Cortex of kidney (tissue), 1 donor: ENCODE measurements at places on chromosomes 6 and 20.

DNA sequence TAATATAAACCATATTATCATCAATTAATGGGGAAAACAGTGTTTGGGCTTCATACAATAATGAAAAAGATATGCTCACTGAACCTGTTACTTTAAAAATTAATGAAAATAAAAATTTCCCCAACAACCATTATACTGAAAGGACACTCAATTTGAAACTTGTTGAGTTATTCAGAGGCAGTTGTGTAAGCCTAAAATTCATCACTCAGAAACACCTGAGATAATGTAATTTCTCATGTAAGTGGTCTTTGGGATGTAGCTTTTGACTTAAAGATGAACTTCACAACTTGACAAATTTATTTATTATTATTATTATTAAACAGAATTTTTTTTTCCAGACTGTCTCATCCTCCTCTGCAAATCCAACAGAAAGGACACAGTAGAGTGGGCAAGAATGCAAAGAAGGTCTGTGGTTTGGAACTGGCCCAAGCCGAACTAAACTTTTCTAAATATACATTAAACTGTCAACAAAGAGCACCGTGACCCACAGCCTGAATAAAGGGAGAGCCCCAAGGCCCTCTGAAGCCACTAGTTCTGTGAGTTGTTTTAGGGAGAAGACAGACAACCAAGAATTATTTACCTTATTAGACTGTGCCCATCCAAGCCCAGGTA lies 32.2 kb upstream of the HEY2 start:
- no peak for DNase-seq

- DNase-seq: no peak
Measured at GRCh38 chr6:138109042-138109997, 2.1 kb upstream of the PERP start.

GRCh38 chr20:63890616-63891015 lies 4.3 kb upstream of the DNAJC5 start:
- DNase-seq: no peak

- DNase-seq: no peak
Measured at GRCh38 chr6:41642090-41642959, 4.1 kb downstream of the MDFI start.

DNA sequence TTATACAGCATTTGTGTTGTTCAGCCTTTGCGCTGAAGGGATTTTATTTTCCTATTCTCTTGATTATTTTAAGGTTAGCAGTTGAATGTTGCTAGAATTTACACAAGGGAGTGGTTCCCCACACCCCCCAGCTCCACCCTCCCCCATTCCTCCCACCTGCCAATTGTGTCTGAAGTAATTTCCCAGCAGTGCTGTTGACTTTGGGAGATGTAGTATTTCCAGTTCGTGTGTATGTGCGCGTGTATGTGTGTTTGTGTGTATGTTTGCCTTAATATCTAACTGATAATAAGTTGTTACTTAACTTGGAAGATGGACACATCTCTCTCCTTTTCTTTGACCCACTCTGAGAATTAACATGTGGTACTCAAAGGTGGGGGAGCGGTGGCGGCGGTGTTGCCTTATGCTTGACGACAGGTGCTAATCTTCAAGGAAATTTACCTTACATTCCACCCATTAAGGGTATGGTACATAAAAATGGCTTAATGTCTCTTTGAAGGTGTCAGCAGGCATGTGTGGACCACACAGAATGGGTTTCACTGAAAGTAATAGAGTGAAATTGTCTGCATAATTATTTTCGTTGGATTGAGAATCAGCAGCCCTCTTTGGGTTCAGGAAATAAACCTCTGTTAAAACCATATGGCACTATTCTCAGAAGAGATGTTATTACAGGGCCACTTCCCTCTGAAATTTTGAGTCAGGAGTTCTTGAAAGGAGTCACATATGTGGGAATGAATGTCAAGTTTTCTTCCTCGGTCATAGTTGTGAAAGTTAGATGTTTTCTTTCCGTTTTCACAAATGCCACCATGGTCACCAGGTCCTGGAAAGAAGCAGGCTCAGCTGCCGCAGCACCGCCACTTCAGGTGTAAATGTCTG lies 95.6 kb upstream of the SUPT3H start:
- no peak for DNase-seq
